ENCODE measurements at places on chromosomes 2 and 18.

DNA sequence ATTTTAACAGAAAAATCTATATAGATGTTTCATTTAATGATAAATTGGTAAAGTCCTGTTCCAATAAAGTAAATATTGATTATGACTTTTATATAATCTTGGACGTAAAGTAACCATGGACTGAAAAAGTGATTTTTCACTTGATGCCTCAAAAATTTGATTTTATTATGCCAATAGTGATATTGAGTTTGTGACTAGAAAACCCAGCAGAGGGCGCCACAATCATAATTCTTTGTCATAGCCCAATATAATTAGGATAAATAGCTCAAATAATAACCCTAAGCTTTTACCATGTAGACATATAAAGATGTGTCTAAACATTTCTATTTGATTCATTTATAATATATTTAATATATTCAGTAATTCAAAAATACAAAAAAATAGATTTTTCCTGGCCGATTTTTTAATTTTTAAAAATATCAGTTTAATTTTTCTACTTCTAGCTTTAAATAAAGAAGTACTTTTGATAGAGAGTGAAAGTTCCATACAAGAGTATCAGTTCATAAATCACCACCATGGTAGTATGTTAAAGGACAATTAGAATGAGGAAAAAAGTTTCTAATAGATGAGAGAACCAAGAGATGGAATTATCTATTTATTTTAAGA, 30.7 kb downstream of the CAMKMT start:
- peak; percentile 7 for DNase-seq

DNA sequence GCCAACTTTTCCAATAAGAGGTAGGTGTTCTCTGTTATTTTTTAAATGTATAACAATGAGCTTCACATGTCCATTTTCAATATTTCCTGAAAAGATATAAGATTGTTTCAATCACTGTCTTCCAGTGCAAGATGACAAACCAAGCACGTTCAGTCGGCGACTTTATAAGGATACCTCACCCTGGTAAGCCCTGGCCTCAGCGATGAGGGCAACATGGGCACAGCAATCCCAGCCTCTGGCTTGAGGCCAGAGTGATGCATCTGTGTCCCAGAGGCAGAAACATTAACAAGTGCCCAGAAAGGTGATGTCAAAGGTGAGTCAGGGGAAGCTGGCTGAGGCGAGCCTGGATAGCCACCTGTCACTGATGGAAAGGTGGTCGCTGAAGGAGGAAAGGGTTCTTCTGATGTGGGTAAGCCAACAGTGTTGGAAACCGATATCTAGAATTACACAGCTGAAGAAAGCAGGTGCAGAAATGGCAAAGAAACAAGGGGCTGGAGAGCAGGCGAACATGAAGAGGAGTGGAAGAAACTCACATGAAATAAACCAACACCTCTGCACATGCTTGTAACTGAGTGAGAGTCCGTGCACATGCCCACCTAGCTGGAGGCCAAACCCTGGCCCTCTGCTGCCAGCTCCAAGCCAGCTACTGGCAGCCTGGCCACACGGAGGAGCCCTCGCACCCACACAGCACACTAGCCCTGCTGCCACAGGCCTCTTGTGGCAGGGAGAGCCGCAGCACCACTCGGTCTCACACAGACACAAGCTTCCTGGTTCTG, 65.5 kb downstream of the FBXO15 start:
- no peak for DNase-seq

DNA sequence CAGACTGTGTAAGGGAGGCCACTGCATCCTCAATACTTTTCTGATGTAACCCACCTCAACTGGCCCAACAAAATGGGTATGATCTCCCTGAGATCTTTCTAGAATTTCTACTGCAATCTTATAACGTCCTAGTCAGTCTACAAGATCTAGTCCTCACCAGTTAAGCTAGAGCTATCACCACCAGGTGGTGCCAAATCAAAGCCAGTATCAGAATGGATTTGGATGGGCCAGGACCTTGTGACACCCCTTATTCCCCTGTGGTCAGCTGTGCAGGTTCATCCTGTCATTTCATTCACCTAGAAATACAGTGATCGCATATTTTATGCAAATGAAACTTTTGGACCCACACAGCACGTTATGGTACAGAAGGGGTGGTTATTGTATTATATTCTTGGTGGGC, 90.3 kb downstream of the OLA1 start:
- DNase-seq: no peak

- DNase-seq: no peak
These were observed 23.6 kb upstream of the NMS start for GRCh38 chr2:100446696-100447095.

GRCh38 chr2:129892360-129892759, 87.1 kb upstream of the RAB6C start:
- no peak for DNase-seq

DNA sequence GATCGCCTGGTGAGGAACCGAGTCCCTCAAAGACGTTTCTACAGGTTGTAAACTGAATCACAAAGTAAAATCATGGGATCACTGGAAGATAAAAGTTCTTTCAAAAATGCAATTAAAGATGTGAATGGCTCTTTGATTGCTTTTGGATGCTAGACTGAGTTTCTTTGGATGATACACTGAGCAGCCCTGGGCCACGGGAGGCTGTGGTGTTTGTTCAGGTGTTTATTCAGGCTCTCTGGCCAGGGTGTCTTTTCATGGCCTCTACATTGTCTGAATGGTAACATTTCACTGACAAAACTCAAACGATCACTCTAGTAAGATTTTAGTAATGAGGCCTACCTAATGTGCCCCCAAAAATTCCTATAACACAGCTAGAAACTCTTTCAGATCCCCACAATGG, 48.4 kb upstream of the SPATS2L start:
- no peak for DNase-seq

DNA sequence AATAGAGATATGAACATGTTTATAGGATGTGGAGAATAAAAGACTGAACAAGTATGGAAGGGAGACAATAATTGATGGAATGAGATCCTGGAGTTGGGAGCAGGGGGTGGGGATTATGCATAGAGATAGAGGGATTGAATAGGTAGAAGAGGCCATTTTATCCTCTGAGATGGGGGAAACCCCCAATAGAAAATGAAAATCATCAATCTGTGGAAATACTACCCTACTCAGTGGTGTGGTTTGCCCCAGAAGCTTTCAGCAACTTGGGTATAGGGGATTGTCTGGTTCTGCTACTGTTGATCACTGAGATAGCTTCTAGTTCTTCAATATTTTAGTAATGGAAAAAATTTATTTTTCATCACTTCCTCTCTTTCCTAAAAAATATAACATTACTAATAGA, 41.1 kb upstream of the RMND5A start:
- DNase-seq: no peak

DNA sequence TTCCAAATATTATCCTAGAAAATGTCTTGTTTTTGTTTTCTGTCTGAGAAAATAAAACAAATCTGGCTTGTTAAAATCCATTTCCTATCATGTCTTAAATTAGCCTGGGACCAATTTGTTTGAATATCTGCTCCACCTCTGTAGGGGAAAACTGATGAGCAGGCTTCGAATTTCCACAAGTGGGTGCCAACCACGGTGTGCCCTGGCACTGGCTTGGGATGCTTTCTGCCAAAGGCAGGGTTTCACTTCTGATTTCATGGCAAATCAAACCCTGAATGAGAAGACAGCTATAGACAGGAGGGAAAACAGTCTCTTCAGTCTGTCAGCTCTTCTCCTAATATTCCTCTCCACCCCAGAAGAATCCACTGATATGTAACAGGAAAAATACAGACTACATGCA, 33.7 kb upstream of the STAT4 start:
- no peak for DNase-seq

GRCh38 chr2:151357359-151357758, at the start of gene TNFAIP6:
TSS of gene TNFAIP6 (plus strand) at chr2:151357592. CDS start at chr2:151357667, 75 bp downstream.
- DNase-seq: no peak

GRCh38 chr2:85714841-85715240, 20.7 kb downstream of the GNLY start:
- DNase-seq: no peak

GRCh38 chr18:62187543-62188510, 772 bp downstream of the RELCH start:
- DNase-seq: no peak

DNA sequence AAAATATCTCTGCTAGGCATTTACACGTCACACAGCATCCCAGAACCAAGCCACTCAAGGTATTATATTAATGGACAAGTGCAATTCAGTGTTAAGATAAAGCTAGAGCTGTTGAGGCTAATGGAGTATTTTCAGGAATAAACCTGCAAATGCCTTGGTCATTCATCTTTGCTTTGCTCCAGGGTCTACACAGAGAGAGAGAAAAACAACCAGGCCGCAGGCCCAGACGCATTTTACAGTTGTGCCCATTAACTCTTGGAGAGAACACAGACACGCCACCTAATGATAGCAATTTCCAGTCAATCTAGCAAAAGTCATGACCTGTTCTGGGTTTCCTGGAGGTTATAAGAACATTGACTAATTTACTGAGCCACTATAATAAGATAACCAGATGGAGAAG, 829.3 kb downstream of the LRRTM4 start:
- DNase-seq: no peak

DNA sequence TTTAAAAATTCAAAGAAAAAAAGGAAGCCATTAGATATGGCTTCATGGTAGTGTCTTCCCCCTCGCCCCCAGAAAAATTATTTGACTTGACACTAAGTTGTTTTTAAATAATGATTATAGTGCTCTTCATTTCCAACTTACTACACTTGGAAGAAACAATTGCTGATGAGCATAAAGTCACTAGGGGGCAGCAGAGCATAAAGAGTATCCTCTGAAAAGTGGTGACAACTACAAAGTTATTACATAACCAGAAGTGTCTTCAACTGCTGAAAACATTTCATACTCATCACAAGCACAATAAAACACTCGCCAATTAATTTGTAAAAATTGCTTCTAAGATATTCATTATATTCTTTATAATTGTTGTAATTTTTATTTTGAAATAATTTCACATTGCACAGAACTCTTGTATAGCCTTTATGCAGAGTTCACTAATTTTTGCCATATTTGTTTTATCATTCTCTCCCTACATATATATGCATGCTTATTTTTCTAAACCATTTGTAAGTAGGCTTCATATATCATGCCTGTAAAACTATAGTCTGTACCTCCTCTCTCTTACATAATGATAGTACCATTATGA, 54.9 kb downstream of the EXOC6B start:
- DNase-seq: peak; percentile 20

DNA sequence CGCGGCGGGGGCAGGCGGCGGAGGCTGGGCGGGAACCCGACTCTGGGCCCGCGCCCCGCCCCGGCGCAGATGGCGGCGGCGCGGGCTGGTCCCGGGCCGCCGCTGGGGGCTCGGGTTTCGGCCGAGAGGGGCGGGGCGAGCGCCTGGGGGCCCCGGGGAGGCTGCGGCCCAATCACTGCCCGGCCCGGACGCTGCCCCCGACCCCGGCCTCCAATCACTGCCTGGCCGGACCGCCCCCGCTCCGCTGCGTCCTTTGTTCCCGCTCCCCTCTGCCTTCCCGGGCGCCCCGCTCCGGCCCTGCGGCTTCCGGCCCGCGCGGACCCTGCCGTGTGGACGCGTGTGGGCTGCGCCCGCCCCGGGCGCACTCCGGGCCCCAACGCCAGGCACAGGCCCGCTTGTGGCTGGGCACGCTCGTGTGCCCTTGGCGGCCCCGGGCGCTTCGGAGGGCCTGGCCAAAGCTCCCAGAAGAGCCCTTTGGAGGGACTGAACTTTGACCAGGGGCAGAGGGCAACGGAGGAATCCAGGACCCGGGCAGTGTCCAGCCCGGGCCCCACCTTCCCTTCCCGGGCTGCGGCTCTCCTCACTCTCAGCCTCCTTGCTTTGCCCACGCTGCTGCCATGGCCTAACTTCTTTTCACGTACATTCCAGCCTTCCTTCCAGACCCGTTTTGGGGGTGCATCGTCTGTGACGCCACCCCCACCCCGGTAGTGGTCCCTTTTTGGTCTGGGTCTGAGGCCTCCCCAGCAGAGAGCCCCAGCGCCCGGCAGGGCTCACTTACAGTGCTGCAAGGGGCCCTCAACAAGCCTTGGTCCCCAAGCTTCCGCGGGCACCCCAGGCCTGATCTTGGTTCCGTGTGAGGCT, 27.1 kb upstream of the PTMA start:
- no peak for DNase-seq

GRCh38 chr2:240557101-240557751, 562 bp downstream of the ANKMY1 start:
- DNase-seq: no peak

DNA sequence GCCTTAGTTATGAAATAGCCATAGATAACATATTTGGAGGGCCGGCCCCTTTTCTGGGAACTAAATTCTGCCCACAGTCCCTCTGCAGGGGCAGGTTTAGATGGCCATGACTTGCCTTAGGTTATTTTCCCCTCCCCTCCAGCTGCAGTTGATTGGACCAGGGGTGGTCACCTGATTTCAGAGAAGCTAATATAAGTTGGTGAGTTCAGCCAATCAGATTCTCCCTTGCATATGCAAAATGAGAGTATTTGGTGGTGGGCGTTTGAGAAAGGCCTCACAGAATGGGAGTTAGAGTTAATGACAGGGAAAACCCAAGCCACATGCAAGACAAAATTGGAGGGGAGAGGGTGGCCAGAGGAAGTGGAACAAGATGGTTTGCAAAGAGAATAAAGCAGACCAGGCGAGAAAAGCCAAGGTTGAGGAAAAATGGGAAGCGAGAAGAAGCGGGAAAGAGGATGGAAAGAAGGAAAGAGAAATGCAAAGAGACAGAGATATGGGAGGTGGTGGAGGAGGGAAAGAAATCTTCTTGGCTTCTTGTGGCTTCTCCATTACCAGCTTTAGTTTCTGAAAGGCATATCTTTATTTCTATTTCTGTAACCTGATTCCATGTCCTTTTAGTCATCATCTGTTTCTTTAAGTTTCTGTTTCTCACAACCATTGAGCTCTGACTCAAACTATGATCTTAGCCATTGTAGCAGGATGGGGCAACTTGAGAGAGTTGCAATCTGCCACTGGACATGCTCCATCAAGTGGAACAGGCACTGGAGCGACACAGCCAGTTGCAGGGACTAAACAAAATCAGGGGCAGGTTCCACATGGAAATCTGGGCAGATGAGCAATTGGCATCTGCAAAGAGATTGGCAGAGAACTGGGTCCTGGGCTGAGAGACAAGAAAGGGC, 108.1 kb upstream of the SIX3 start:
- DNase-seq: no peak

GRCh38 chr2:160228141-160228917, 28.3 kb upstream of the ITGB6 start:
- DNase-seq: no peak
